Lung (tissue), 17 donors: ENCODE measurements at places on chromosomes 1 and 21.
A peak's percentile ranks its signal among the peaks of the same experiment; 100 is the strongest.

DNA sequence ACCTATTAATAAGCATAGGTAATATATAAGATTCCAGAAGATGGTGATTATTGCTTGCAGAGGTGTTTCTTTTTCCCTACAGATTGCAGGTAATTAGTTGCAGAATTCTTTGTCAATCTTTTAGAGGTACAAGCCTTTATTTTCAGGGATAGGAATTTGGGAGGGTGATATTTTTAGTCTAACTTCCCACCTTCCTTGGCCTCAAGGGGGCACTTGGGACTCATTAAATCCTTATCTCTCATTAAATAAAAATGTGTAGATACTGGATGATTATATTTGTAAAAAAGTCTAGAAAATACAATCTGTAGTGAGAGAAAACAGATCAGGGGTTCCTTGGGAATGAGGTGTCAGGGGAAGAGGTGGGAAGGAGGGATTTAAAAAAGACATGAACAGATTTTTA lies 179.2 kb downstream of the PATJ start:
- H3K4me3 ChIP-seq = no peak overlapping the region
- no peak overlapping the region for H3K27ac ChIP-seq
- DNase-seq = peak; percentile 2
- H3K36me3 ChIP-seq = no peaks in the 10 kb centered on the region
- no peaks in the 10 kb centered on the region for H3K27me3 ChIP-seq
- no peaks in the 10 kb centered on the region for H3K4me1 ChIP-seq

GRCh38 chr1:114428083-114428754 lies 82.8 kb downstream of the TRIM33 start:
- DNase-seq = peak; percentile 53
- no peaks in the 10 kb centered on the region for H3K27me3 ChIP-seq
- H3K4me1 ChIP-seq = no peaks in the 10 kb centered on the region

- no peaks in the 10 kb centered on the region for H3K36me3 ChIP-seq
- no peak overlapping the region for H3K4me3 ChIP-seq
- DNase-seq = peak; percentile 57
- no peaks in the 10 kb centered on the region for H3K27me3 ChIP-seq
Measured at GRCh38 chr1:79150576-79150975, 144.0 kb upstream of the ADGRL4 start.

DNA sequence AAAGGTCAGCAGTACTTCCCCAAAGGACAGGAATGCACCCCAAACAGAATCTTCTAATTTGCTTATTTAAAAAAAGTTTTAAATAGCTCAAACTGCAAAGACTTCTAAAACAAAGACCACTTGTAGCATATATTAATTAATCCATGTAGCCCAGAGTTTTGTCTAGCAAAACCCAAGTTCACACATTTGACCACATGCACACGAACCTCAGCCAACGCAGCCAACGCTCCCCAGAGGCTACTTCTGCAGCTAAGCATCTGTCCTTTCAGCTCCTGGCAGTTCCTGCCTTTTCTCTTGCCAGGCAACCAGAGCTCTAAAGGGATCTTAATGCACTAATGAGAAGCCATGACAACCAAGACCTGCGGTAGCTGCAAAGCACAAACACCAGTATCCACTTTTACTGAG lies 89.6 kb downstream of the RERE start:
- no peak overlapping the region for H3K27ac ChIP-seq
- peak; percentile 61 for DNase-seq
- no peaks in the 10 kb centered on the region for H3K27me3 ChIP-seq
- no peaks in the 10 kb centered on the region for H3K4me1 ChIP-seq
